ENCODE measurements at places on chromosomes 5 and 9. TPM values are rescaled to one million over a fixed set of nuclear protein-coding genes. Genes with fewer than 3 reads are reported as not detected.

Gene ANKRD31
- total RNA-seq, result 0.09 TPM

DNA sequence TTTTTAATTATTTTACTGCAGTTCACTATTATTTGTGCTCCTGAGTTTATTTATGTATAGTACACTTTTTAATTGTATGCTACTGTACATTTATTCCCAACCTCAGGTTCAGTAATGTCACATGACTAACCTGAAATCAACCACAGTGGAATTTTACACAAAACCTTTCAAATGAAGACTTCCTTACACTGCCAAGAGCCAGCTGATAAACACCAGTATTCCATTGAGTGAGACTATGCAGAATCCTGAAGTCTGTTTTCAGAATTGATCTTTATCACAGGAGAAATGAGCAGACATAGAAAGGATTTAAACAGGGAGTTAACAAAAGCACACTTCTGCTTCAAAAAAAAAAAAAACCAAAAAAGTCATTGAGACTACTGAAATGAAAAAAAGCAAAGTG, 219.5 kb downstream of the PRR16 start:
- DNase-seq, result no peak

- no peak for DNase-seq
These were observed 8.4 kb downstream of the RACK1 start for GRCh38 chr5:181235323-181235688.

GRCh38 chr5:40172721-40173120, 507.0 kb upstream of the PTGER4 start:
- DNase-seq, result no peak

- no peak for DNase-seq
These were observed 65.5 kb downstream of the MCTP1 start for GRCh38 chr5:95219411-95219810.

DNA sequence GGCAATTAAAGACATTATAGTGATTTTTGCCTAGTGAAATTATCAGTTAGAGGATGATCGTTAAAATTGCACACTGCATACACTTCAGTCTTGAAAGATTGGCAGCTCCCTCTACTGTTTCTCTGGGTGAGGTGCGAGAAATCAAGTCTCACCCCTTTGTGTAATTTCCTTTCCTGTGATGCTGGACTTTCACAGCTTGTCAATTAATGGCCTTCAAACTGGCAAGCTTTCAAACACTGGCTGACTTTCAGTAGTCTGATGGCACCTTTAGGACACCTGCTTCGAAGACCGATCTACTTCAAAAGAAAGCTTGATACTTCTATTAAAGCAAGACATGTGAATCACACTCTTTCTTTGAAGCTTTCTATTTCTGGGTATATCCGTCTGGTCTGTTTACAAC, 706.7 kb upstream of the PTPRD start:
- no peak for DNase-seq

- DNase-seq, result no peak
These were observed 839 bp downstream of the GABRG2 start for GRCh38 chr5:162068412-162068811.

Gene MYMK
- not detected for total RNA-seq

Gene GRIN1
- not detected for total RNA-seq

DNA sequence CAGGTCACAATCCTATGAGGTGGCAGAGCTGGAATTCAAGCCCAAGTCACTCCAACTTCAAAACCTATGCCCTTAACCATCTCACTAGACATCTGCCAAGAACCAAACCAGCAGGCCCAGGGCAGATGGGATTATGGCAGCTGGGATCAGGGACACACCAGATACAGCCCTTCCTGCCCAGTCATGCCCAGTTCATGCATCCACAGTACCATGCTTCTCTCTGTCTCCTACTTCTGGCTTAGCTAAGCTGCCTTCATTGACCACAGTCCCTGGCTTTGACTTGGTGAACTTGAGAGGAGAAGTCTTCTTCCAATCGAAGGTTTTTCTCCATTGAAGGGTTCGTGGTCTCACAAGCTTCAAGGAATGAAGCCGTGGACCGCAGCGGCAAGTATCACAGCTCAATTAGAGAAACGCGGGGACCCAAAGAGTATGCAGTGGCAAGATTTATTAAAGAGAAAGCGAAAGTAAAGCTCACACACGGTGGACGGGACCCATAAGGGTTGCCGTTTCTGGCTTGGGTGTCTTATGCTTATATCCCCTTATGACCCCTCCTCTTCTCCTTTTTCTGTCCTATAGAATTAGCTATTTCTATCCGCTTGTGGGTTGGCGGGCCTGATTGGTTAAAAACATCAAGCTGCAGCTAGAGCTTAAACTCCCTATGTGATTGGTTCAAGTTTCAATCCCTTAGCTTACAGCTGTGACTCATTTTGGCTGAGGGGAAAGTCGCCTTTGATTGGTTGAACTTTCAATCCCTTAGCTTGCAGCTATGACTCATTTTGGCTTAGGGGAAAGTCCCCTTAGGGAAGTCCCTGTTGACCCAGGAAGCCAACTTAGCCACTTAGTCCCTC, 101.2 kb downstream of the TRIM36 start:
- peak; percentile 59 for DNase-seq

GRCh38 chr9:124696101-124696500, 75.0 kb downstream of the NR6A1 start:
- DNase-seq, result no peak

Gene F2RL2
- total RNA-seq, result not detected

- DNase-seq, result no peak
These were observed at the start of gene CRHBP for GRCh38 chr5:76952795-76953536. CRHBP (plus strand) TSS chr5:76953045; CDS start chr5:76953135, 90 bp downstream.

DNA sequence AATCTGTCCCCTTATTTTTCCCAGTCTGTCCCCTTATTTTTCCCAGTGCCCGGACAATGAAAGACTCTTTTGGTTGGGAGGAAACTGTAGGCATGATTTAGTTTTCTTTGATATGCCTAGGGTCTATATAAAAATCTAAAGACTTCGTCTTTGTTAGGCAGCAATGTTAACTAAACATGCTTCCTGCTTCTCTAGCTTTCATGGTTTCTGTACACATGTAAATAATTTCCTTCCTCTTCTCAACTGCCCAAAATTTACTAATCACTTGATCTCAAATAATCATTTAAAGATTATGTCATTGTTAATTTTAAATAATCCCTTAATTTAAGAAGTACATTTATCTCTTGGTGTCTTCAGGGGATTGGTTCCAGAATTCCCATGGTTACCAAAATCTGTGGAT, 47.8 kb upstream of the RAPGEF6 start:
- DNase-seq, result no peak

DNA sequence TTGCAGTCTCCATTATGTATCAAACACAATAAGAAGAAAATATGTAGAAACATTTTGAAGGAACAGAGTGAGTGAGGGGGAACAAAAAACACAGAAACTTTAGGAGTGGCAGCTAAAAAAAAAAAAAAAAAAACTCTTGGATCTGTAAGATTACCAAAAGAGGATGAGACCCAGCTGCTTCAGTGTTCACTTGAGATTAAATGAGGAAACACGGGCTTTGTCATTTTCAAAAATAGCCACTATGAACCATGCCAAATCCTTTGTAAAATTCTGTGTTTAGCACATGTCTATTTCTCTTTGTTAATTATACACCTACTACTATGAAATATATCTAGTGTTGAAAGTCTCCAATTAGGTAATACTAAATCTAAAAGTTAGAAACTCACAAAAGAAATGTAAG, 485.9 kb downstream of the EFNA5 start:
- no peak for DNase-seq

- DNase-seq, result no peak
These were observed 78.0 kb upstream of the C6 start for GRCh38 chr5:41291323-41291722.

GRCh38 chr5:66891184-66891925, 295.2 kb downstream of the MAST4 start:
- DNase-seq, result no peak

DNA sequence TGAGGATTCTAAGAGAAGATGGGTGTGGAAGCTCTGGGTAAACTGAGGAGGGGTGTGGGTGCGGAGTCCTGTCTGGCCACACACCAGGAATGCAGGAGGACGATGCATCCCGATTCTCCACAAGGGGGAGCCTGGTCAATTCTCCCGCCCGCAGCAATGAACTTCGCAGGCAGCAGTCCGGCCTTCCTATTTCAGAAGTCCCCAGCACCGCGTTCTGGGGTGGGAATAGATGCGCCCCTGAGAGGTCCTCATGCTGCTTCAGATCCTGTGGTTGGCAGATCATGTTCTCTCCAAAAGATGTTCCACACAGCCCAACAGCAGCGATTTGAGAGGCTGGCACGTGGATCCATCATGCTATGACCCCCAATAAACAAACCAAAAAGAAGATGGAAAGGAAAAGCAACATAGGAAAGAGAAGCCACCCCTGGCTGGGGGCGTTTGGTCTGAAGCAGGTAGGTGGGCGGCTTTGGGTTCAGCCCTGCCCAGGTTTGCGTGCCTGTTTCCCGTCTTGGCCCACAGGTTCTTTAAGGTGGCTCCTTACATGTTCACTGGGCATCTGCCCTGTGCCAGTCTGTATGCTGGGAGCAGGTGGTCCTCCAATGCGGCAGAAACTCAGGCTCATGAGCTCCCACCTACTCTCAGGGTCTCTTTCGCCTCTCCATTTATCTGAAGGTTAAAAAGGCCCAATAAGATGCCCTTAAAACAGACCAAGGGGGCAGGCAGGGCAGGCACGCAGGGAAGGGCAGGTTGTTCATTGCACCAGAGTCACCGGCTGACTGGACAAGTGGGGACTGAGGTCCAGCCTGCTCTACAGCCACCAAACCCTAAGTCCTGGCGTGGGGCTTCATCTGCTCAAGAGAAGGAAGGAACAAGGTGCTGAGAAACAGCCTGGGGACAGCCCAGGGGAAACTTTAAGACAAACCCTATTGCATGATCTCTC, 171.6 kb downstream of the PAX5 start:
- peak; percentile 17 for DNase-seq

DNA sequence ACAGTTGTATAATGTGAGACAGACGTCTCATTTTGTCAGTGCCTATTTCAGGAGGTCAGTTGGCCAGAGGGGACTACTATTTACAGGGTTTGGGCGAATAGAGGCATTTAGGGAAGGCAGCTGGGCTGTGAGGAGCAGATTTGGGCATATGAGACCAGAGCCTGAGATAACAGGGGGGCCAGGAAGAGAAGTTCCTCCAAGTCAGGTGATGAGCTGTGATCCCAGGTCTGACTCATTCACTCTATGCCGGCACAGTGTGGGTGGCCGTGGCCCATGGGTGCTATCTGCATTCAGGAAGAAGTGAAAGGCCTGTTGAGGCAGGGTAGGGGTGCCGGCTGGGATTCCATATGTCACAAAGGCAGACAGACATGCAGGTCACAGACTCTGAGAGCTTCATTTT, 142.8 kb downstream of the PDZD2 start:
- DNase-seq, result no peak

Gene TBC1D9B
- 115 TPM for total RNA-seq

Gene LCN1
- total RNA-seq, result not detected

Gene LRRC19
- total RNA-seq, result not detected

DNA sequence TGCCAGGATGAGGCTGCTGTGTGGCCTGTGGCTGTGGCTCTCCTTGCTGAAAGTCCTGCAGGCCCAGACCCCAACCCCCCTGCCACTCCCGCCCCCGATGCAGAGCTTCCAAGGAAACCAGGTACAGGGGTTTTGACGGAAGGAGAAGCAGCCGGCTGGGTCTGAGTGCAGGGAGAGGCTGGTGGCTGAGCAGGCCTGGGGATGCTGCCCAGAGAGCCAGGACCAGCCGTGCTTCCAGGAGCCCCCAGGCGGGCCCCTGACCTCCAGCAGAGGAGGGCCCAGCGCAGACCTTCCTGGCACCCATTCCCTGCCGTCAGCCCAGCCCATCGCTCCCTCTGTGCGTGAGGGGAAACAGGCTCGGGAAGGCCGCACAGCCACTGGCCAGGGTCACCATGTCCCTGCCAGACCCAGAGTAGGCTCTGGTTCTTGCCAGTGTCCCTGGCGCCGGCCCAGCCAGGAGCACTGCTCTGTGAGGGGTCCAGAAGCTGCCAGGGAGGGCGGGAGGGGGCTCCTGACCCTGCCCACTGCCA, 313 bp downstream of the LCN12 start:
- DNase-seq, result no peak

GRCh38 chr9:124725068-124725452, 46.1 kb downstream of the NR6A1 start:
- DNase-seq, result no peak

DNA sequence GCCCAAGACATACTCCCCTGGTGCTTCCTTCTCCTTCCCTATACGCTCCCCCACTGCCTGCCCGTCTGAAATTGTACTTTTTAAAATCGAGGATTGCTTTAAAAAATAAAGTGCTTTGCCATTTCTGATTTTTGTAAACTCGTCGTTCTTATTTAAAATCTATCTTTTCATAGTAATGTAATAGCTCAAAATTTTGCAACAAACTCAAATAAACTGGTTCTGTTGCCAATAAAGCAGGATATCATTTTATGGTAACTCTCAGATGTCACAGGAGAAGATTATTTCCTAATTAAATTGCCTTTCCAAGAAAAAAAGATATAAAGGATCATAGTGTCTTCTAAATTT, 1.3 kb upstream of the NREP start:
- DNase-seq, result no peak

Gene PCDHGB7
- 1.6 TPM for total RNA-seq

- DNase-seq, result no peak
These were observed 29.2 kb downstream of the SUSD1 start for GRCh38 chr9:112145886-112146285.

DNA sequence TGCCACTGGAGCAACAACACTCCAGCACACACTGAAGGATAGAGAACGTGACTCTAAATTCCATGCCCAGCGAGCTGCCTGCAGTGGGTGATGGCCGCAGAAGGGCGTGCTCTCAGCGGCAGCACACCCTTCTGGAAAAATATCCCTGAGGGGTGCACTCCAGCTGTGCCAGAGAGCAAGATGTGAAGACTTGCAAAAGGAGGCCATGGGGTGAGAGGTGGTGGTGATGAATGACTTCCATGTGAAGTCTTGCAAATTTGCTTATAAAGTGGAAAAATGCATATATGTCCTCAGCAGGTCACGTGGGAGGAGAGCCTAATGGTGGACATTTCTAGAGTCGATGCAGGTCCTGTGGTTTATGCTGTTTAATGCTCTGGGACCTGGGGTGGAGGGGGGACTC, 39.8 kb upstream of the COL5A1 start:
- DNase-seq, result no peak

DNA sequence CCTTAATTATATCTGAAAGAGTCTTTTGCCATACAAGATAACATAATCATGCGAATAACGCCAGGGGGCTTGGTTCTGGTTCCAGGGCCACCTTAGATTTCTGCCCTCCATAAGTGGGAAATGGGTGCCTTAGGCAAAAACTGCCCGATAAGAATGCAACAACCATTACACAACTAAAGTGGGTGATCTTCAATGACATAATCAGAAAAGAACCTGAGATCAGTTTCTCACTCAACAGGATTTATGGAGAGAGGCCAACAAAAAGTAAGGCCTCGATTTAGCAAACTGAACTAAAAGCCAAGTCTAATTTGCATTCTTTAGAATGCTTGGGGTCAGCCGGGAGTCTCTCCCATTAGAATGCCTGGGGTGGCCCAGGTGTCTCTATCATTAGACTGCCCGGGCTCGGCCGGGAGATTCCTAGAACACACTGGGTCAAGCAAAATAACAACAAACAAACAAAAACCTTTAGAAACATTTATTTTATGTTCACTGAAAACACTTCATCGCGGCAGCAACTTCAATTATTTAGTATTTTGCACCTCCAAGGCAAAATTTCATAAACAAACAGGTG, 194.8 kb downstream of the AUH start:
- no peak for DNase-seq

- DNase-seq, result no peak
These were observed 41.8 kb downstream of the TNFSF8 start for GRCh38 chr9:114888607-114889006.

GRCh38 chr5:95806687-95807086, 15.8 kb downstream of the GLRX start:
- DNase-seq, result no peak

GRCh38 chr9:114250235-114250568, 72.7 kb upstream of the ORM1 start:
- DNase-seq, result no peak
